NCI-H187 (cell line): ENCODE measurements at places on chromosomes 13 and 19.

GRCh38 chr13:97296740-97297139, 74.6 kb downstream of the MBNL2 start:
- no peak for DNase-seq

DNA sequence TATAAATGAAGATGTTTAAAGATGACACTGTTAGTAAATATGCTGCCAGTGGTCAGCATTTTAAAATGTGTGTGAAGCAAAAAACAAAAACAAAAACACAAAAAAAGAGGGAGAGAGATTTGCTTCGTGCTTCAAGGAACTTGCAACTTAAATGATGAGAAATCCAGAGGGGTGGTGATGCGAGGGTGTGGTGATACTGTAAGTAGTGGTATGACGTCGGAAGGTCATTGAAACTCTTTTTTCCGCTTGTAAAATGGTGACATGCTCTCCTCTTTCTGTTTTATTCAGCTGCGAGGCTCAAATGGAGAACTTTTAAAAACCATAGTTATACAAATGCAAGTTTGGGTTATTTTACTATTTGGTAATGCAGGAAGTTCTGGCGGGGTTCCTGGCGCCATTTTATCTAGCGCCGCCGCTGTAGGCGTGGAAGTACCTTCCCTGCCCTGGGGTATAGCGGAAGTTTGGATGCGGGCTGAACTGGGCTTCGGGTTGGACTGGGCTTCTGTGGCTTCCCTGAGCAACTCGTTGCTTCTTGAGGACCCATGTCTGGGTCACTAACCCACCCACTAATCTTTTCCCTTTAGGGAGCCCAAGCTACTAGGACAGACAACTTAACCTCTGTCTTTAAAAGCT, 34.8 kb downstream of the DGKH start:
- DNase-seq, result no peak

GRCh38 chr19:4075373-4075772, 8.7 kb upstream of the ZBTB7A start:
- no peak for DNase-seq

- DNase-seq, result no peak
Measured at GRCh38 chr19:23281663-23282276, 31.6 kb upstream of the ZNF724 start.

GRCh38 chr13:41854758-41855157, 106.2 kb downstream of the VWA8 start:
- DNase-seq, result no peak

DNA sequence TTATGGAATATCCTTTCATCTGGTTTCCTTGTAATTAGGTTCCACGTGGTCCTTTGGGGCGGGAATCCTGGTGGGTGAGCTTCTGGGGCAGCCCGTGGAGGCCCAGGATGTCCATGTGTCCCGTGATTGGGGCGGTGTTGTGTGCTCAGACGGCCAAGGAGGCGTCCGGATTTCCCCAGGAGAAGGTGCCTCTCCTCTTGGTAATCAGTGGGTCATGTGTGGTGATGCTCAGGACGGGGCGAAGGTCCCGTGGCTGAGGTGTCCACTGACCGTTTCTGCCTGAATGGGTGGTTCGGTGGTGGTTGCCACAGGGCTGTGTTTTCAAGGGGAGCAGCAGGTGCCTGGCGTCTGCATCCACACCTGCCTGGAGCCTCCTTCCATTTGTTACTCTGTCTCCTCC, 52.2 kb upstream of the F7 start:
- DNase-seq, result no peak

- no peak for DNase-seq
Measured at GRCh38 chr13:20344836-20345490, 112.8 kb upstream of the GJB6 start.

DNA sequence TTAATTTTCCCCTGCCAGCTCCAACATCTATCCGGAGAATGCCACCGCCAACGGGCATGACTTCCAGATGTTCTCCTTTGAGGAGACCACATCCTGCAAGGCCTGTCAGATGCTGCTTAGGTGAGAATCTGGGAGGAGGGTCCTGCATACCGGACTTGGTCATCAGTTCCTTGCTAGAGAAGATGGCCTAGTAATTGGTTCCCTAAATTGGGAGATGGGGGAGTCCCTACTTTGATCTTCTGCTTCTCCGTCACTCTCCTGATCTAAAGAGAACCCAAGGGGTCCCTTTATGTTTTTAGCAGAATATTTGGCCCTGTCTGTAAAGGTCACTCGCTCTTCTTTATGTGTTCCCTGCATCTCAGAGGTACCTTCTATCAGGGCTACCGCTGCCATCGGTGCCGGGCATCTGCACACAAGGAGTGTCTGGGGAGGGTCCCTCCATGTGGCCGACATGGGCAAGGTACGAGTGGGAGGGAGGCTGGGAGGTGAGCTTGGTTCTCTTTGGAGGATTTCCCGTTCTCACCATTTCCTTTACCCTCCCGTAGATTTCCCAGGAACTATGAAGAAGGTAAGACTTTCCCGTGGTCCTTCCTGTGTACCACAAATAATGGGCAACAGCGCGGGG, 54.1 kb upstream of the ADGRE1 start:
- no peak for DNase-seq

GRCh38 chr19:43936188-43936587, 1.1 kb upstream of the ZNF45 start:
- DNase-seq, result no peak

DNA sequence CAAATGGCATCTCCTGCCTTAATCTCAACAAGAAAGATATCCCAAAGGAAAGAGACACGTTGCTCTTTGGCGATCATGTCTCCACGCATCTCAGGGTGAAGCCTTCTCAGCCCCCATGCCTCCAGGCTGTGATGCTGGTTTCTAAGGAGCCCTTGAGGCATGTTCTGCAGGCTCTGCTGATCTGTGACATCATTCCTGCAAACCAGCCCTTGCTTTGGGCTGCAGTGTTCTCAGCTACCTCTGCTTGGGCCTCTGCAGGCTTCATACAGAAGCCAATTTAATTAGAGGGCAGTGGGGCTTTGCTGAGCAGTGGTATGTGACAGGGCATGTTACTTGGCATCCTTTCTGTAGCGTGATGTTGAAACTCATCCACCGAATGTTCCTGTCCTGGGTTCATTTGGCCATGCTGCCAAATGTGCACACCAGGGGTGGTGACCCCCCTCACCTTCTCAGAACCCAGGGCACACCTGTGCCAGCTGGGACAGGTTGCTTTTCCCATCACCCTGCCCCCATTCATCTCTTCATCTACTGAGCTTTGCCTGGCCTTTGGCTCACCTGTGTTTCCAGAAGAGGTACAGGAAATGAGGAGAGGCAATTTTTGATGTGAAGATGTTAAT, 230.9 kb downstream of the TEX29 start:
- DNase-seq, result no peak

DNA sequence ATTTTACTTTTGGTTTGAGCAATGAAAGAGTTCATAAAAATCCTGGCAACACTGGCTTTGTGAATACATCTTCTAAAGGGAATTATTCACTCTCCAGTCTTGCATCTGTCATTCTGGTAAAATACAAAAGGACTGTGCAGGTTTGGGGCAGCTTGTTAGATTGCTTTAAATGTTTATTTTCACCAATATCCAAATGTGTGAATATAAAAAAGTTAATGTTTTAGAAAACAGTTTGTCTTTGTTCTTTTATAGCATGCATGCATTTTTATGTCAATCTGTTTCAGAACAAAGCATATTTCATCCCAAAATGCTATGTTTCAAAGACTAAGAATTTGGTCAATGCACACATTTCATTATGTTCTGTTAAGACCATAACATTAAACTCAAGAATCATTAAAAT, 1145.4 kb downstream of the OLFM4 start:
- no peak for DNase-seq

DNA sequence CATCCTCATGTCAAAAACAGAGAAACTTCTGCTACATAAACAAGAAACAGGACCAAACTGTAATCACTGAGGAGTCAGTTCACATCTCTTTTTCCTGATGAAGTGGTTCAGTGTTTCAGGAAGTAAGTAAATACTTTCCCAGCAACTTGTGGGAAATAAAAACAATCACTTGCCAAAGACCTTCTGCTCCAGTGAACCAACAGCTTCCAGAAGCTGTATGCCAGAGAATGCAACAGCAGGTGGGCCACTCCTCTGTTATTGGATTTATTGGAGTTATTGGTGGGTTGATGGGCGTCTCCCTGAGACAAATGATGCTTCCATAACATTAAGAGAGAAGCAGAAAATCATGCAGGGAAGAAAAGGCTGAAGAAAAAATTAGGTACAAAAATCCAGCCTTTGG, 9.9 kb downstream of the SLC6A16 start:
- no peak for DNase-seq

DNA sequence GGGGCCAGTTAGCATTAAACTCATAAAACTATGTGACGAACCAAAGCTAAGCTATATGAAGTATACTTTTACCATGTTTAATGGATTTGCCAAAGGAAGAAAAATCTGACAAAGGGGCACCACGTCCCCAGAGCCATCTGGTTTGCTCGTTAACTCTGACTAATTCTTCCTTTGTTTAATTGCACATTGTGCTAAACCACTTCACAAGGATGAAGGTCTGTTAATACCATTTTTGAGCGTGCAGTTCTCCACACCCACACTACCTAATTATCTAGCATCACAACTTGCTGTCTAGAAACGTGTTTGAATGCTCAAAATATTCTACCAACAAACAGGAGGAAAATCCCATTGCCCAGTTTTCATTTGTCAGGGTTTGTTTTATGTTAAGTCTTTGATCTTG, 74.8 kb downstream of the COL4A1 start:
- no peak for DNase-seq

- no peak for DNase-seq
Measured at GRCh38 chr19:54451331-54451871, 2.4 kb downstream of the LENG8 start.

DNA sequence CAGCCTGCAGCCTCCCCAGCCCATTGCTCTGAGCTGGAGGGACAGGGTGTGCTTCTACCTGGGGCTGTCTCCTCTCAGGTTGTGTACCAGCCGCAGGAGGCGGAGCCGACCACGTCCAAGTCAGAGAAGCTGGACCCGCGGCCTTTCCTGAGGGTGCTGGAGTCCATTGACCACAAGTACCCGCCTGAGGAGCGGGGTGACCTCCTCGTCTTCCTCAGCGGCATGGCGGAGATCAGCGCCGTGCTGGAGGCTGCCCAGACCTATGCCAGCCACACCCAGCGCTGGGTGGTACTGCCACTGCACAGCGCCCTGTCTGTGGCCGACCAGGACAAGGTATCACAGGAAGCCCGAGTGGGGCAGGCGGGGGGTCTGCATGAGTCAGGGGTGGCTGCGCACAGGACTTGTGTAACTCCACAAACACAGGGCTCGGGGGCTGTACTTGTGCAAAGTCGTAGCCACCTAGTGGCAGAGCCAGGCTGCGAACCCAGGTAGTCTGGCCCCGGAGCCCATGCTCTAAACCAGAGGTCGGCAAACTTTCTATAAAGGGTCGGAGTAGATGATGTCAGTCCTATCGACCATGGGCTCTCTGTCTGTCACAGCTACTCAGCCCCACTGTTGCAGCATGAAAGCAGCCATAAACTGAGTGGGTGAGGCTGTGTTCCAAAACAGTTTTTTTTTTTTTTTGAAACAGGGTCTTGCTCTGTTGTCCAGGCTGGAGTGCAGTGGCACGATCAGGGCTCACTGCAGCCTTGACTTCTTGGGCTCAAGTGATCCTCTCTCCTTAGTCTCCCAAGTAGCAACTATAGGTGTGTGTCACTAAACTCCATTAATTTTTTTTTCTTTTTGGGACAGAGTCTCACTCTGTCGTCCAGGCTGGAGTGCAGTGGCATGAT, 8.9 kb downstream of the DHX34 start:
- DNase-seq, result no peak

DNA sequence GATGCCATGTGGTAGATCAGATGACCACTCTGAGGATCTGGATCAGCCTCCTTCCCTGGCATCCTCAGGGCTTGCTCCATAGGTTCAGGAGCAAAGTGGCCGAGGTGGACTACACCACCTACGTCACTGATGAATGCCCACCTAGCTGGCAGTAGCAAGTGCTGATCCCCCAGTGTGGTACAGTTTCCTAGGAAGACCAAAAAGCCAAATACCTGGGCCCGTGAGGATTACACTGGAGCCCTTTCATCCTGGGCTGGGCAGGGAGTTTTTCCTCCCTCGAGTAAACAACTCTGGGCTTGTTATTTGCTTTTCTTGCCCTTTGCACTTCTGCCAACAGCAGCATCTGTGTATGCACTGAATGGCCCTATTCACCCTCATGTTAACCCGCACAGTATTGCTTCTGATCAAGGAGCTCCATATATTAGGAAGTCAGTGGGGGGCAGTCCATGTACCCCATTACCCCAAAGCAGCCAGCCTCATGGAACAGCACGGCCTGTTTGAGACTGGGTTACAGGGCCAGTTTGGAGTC, 3.3 kb upstream of the MYADM start:
- no peak for DNase-seq

DNA sequence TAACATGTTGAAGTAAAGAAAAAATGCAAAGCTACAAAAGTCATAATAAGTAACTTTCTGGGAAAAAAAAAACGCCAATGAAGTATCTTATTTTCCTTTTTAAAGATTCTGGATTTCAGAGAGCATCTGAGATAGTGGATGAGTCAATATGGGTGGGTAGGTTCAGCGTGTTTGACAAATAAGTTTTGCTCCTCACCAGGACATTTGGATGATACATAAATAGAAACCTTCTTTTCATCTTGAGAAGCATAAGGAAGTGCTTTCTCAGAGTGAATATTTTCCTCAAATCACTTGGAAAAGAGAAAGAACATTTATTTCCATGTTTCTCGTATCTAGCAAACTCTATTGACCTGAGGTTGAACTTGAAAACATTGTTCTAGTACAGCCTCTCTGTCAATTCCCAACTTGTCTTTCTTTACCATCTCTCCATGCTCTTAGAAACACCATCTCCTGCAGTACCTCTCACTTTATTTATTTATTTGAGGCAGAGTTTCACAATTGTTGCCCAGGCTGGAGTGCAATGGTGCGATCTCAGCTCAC, 463.2 kb downstream of the KLF5 start:
- DNase-seq, result no peak

- no peak for DNase-seq
Measured at GRCh38 chr13:104975272-104975671, 1560.2 kb downstream of the EFNB2 start.

DNA sequence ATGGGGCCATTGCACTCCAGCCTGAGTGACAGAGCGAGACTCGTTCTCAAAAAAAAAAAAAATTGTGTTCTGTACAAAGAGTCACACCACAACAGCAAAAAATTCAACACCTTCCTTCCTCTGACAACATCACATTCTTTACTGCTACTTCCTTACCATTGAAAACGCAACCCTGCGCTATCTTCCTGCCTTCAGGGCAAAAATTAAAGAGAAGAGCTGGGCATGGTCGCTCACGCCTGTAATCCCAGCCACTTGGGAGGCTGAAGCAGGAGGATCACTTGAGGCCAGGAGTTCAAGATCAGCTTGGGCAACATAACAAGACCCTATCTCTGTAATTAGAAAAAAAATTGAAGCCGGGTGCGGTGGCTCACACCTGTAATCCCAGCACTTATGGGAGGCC, 9.4 kb upstream of the ZNF444 start:
- no peak for DNase-seq

- no peak for DNase-seq
Measured at GRCh38 chr13:95463531-95463930, 89.0 kb upstream of the CLDN10 start.

- no peak for DNase-seq
Measured at GRCh38 chr19:7188698-7189629, 105.2 kb downstream of the INSR start.
